Stimulated activated CD8-positive, alpha-beta memory T cell treated with anti-CD3 and anti-CD28 coated beads, Interleukin-15, amount 100 ng/mL, for 48 hours (primary cell): ENCODE measurements at places on chromosomes 5 and 9.

GRCh38 chr9:18350036-18350435 lies 123.9 kb upstream of the ADAMTSL1 start:
- no peak for DNase-seq

GRCh38 chr9:4315582-4316215 lies 15.8 kb upstream of the GLIS3 start:
- peak; percentile 51 for DNase-seq

DNA sequence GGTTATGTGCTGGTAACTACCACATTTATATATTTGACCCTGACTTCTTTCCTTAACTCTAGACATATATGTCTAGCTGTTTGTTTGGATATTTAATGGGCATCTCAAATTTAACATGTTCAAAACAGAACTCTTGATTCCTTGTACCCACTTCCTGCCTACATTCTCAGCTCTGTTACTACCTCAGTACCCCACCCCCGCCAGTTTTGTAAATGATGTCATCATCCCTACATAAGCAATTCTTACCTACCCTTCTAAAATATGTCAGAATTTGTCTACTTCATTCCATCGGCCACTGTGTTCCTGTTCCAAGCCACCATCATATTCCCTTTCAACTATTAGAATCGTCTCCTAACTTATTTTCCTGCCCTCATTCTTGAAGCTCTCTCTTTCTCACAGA lies 4.8 kb downstream of the RAD50 start:
- DNase-seq, result no peak

GRCh38 chr5:118981783-118982182 lies 6.6 kb downstream of the DTWD2 start:
- no peak for DNase-seq

- DNase-seq, result no peak
Measured at GRCh38 chr5:156124708-156125107, 202.3 kb upstream of the SGCD start.

GRCh38 chr9:104987743-104988142 lies 59.8 kb upstream of the ABCA1 start:
- no peak for DNase-seq

DNA sequence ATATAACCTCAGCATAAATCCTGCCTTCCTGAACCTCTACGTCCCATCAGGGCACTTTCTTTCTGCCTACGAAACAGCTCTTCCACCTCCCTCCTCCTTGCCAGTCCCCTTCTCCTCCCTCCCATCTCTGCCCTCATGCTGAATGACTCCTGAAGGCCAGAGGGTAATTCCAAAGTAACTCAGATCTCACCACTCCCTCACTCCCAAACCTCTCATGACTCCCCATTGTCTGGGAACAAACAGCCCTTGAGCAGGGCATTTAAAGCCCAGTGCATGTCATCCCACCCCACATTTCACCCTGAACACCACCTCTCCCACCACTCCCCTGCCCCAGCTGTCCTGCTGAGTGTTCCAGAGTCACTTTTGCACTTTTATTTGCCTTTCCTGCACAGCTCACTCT lies 8.9 kb upstream of the FBP1 start:
- DNase-seq, result no peak

- no peak for DNase-seq
Measured at GRCh38 chr9:116959809-116960208, 272.7 kb downstream of the TRIM32 start.

DNA sequence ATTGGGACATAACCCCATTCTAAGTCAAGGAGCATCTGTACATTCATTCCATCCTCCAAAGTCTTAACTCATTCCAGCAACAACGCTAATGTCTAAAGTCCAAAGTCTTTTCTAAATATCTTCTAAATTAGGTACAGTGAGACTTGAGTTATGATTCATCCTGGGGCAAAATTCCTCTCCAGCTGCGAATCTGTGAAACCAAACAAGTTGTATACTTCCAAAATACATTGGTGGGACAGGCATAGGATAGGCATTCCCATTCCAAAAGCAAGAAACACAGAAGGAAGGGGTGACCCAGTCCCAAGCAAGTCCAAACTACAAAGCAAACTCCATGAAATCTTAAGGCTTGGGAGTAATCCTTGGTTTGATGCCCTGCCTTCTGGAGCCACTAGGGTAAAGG lies 97.6 kb upstream of the FANCC start:
- no peak for DNase-seq

GRCh38 chr9:132351404-132352045 lies 3.3 kb downstream of the SETX start:
- no peak for DNase-seq

GRCh38 chr5:94615862-94616261 lies 2.5 kb downstream of the KIAA0825 start:
- DNase-seq, result no peak

- no peak for DNase-seq
Measured at GRCh38 chr5:34548086-34548403, 108.1 kb upstream of the RAI14 start.

- no peak for DNase-seq
Measured at GRCh38 chr5:18216729-18217128, 582.5 kb downstream of the TAF11L14 start.
